A549 treated with CORT108297 at 1 μM for 4 hours (cell line): ENCODE measurements at places on chromosomes 6 and 20. TPM values are rescaled to one million over a fixed set of nuclear protein-coding genes. Genes with fewer than 3 reads are reported as not detected.

ASIP gene
- not detected in 5 replicates for total RNA-seq

THBS2 gene
- total RNA-seq = not detected in 5 replicates

PXMP4 gene
- total RNA-seq = 4.8 to 6.5 TPM (median 6.3 TPM) in 5 replicates

TFAP2A gene
- total RNA-seq = 14.3 to 17.6 TPM (median 16.4 TPM) in 5 replicates

ADGRF1 gene
- total RNA-seq = 0.16 TPM in 1 of 5 replicates, not detected in the others

BPIFB2 gene
- not detected in 5 replicates for total RNA-seq

NTSR1 gene
- total RNA-seq = 0.09 to 0.17 TPM (median 0.16 TPM) in 5 replicates

DIDO1 gene
- 20.3 to 25.8 TPM (median 23.8 TPM) in 5 replicates for total RNA-seq

LRFN2 gene
- not detected in 5 replicates for total RNA-seq

SLC12A5 gene
- 11.6 to 17.1 TPM (median 15.1 TPM) in 5 replicates for total RNA-seq

APOM gene
- total RNA-seq = 2.9 to 4.1 TPM (median 3.0 TPM) in 5 replicates

WFDC10B gene
- total RNA-seq = not detected in 5 replicates

ARMC12 gene
- total RNA-seq = 0.12 to 0.57 TPM (median 0.25 TPM) in 5 replicates

OXT gene
- total RNA-seq = not detected in 5 replicates

SLC17A1 gene
- total RNA-seq = 0.10 TPM in 1 of 5 replicates, not detected in the others

CLPSL2 gene
- total RNA-seq = 0.70 to 1.2 TPM (median 0.80 TPM) in 5 replicates

SEMG1 gene
- not detected in 5 replicates for total RNA-seq

TMEM217 gene
- 0.54 to 1.3 TPM (median 0.75 TPM) in 5 replicates for total RNA-seq

JAG1 gene
- total RNA-seq = 32.8 to 46.3 TPM (median 41.2 TPM) in 5 replicates

CLVS2 gene
- total RNA-seq = 0.08 to 0.16 TPM (median 0.14 TPM) in 5 replicates

MOG gene
- total RNA-seq = not detected in 5 replicates

SNAP91 gene
- 0.17 to 0.25 TPM (median 0.21 TPM) in 5 replicates for total RNA-seq

SOBP gene
- total RNA-seq = 0.88 to 1.4 TPM (median 1.0 TPM) in 5 replicates

GFRA4 gene
- not detected in 5 replicates for total RNA-seq

RALY gene
- 118 to 158 TPM (median 156 TPM) in 5 replicates for total RNA-seq

SLA2 gene
- total RNA-seq = not detected in 5 replicates

RIMS4 gene
- 1.2 to 1.9 TPM (median 1.5 TPM) in 5 replicates for total RNA-seq

RBM24 gene
- 8.3 to 11.2 TPM (median 9.7 TPM) in 5 replicates for total RNA-seq

FAM184A gene
- 0.03 TPM in 1 of 5 replicates, not detected in the others for total RNA-seq

DUSP15 gene
- 0.43 to 1.1 TPM (median 0.99 TPM) in 5 replicates for total RNA-seq

SLC26A8 gene
- total RNA-seq = not detected in 5 replicates

CSE1L gene
- 90.3 to 108 TPM (median 97.1 TPM) in 5 replicates for total RNA-seq

MYCT1 gene
- total RNA-seq = 0.03 to 0.14 TPM (median 0.03 TPM) in 5 replicates

PRSS35 gene
- total RNA-seq = 0.05 to 0.14 TPM (median 0.07 TPM) in 5 replicates
